ENCODE measurements at places on chromosomes 2 and 18.
A peak's percentile ranks its signal among the peaks of the same experiment; 100 is the strongest.

DNA sequence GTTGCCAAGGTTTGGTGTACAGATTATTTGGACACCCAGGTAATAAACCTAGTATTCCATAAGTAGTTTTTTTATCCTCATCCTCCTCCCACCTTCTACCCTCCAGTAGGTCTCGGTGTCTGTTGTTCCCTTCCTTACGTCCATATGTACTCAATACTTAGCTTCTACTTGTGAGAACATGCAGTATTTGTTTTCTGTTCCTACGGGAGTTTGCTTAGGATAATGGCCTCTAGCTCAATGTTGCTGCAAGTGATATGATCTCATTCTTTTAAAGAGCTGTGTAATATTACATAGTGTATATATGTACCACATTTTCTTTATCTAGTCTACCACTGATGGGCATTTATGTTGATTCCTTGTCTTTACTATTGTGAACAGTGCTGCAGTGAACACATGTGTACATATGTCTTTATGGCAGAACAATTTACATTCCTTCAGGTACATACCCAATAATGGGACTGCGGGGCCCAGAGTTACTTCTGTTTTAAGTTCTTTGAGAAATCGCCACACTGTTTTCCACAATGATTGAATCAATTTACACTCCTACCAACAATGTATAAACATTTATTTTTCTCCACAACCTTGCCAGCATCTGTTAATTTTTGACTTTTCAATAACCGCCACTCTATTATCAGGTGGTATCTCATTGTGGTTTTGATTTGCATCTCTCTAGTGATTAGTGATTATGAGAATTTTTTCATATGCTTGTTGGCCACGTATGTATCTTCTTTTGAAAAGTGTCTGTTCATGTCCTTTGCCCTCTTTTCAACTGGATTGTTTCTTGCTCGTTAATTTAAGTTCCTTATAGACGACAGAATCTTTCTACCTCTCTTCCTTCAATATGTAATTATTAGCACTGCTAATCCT is 88.0 kb downstream of the MEMO1 start:
- no peak for DNase-seq

DNA sequence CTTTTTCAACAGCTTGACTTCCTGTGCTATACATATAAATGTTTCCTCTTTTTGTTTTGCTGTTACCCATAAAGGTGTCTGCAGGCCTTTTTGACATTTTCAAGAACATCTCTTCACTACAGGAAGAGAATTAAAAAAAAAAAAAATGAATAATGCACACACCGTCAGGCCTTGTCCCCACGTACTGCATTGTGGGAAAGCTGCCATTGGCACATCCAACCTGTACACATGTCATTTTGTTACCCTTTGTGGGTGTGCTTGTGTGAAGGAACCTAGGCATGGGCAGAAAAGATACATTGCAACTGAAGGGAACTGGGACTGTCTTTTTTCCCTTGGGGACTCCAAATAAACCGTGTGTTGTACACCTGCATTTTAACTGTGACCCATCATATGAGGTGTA is 16.8 kb upstream of the TMEM37 start:
- DNase-seq, result no peak

DNA sequence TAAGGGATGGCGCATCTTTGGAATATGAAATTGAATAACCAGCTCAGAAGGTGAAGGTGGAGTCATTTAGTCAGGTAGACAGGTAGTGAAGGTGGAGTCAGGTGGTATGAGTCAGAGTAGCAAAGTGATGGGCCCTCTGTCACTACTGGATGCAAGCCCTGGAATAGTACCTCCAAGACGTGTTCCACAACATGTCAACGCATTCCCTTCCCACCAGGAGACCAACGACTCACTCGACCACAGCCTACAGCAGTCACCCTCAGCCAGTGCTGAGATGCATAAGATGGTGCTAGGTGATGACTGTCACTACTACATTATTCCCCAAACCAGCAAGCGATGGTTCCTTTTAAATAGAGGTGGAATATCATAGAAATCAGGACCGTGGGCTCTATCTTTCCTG is 6.8 kb downstream of the CPLX4 start:
- DNase-seq, result no peak

DNA sequence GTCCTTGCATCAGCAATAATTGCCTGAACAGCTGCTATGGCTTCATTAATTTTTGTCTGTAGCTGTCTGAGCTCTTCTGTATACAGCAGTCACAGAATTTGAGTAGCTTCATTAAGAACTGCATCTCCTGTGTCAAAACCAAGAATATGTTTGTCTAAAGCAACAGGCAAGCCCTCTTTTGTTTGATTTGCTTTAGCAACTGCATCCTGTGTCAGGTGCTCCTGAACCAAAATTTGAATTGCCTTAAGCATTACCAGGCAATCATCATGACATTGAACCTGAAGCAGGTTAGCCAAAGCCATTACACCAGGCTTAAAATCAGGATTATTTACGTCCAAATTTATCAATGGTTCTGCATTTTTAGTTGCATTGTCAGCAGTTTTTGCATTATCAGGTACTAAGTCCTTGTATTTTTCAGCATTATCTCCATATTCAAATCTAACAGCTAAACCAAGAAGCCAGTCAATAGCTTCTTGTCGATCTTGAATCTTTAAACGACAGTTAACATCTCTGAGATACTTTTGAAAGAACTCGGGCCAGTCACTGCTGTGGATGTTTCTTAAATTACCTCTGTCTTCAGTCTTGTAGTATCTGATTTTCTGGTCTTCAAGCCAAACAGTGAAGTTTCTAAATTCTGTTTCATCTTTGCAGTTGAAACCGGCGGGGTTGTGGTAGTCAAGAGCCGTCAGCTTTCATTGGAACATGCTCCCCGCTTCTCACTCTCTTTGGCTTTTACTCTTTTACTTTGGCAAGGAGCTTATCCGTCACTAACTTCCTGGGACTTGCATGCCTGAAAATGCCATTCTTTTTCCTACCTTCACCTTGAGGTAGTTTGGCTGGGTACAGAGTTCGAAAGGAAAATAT is 42.2 kb downstream of the MERTK start:
- DNase-seq, result no peak

GRCh38 chr2:120209427-120210269 is 13.6 kb downstream of the TMEM185B start:
- no peak for DNase-seq

- DNase-seq, result no peak
These were observed 282.3 kb downstream of the SOX11 start for GRCh38 chr2:5974477-5974876.

GRCh38 chr2:234772733-234773060 is 179.1 kb upstream of the SH3BP4 start:
- no peak for DNase-seq

DNA sequence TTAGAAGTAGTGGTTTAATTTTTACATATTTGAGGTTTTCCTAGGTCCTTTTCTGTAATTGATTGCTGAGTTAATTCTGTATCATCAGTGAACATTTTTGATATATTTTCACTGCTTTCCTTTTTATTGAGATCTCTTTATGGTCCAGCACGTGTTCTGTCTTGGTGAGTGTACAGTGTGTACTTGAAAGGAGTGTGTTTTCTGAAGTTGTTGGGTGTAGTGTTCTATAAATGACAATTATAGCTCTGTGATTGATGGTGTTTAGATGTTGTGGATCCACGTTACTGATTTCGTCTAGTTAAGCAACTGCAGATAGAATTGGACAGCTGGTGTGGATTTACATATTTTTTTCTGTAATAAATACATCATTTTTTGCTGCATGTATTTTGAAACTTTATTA is 32.7 kb downstream of the AGFG1 start:
- DNase-seq, result no peak

GRCh38 chr2:32838418-32838817 is 108.3 kb upstream of the LTBP1 start:
- DNase-seq, result no peak

- no peak for DNase-seq
These were observed 3.4 kb downstream of the FANCL start for GRCh38 chr2:58237741-58238140.

DNA sequence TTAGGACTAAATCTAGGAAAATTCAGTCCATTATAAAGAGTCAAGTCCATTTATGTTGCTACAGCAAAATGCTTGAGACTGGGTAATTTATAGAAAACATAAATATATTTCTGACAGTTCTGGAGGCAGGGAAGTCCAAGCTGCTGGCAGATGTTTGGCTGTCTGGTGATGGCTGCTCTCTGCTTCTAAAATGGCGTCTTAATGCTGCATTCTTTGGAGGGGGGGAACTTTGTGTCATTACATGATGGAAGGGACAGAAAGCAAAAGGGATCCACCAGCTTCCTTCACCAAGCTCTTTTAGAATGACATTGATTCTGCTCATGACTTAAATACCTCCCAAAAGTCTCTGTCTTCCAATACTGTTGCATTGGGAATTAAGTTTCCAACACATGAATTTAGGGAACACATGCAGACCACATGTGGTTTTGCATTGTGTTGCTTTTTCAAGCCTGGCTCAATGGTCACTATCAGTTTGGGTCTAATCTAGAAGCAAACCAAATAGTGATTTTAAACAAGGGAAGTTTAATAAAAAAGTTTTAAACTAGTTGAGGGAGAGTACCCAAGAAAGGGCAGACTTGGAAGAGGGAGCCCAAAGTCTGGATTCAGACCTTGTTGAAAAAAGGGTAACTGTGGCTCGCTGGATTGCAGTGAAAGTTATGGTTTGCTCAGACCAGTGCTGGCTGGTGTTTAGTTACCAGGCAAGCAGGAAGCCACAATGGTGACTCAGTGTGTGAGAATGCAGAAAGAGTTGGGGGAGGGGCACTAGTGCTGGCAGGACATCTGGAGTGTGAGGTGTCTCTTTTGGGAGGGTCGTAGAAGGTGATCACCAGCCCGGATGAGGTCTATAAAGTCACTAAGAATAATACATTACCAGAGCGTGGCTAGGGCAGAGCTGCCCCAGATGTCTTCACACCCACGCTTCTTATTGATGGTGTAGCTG is 30.8 kb downstream of the C18orf54 start:
- no peak for DNase-seq

- DNase-seq, result no peak
These were observed 155.5 kb upstream of the SMAD2 start for GRCh38 chr18:48085781-48086487.

DNA sequence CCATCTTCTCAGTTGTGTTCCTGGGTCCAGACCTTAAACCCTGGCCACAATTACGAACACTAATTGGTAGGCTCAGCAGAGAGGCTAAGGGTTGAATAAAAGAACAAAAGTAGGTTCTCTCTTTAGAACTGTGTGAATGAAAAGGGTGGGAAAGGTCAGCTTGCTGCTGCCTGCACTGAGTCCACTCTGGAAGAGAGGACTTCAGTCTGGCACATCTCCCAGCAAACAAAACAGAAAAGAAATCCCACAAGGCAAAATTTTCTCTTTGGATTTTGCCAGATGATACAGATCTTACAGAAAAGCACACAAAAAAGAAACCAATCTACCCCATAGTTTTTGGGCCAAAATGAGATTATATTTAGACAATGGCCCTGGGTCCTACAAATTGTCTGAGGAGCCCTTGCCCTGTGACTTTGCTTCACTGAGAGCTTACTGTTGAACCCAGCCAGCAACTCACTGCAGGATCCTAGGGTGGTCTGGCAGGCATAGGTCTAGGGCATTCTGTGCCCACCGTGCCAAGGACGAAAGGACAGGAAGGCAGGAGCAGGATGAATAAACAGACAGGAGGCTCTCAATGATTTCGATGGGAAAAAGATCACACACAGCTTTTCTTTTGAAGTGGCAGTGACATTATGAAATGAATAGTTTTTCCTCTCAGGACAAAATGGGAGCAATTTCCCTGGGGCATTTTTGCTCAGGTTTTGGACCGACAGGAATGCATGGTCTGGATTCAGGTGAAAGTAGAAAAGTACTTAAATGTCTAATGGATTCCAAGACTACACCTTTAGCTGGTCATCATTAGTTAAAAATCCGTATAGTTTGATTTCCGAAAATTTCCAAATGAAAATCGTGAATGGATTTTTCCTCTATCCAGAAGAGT is 68.4 kb upstream of the STAM2 start:
- DNase-seq, result no peak

- peak; percentile 2 for DNase-seq
These were observed 336.4 kb upstream of the FSHR start for GRCh38 chr2:49490710-49491109.

- no peak for DNase-seq
These were observed 256.6 kb upstream of the RASGRP3 start for GRCh38 chr2:33219850-33220275.

GRCh38 chr2:191012845-191013681 is 908 bp downstream of the STAT1 start:
- DNase-seq, result no peak

GRCh38 chr2:236646441-236646840 is 76.8 kb downstream of the ACKR3 start:
- DNase-seq, result no peak

DNA sequence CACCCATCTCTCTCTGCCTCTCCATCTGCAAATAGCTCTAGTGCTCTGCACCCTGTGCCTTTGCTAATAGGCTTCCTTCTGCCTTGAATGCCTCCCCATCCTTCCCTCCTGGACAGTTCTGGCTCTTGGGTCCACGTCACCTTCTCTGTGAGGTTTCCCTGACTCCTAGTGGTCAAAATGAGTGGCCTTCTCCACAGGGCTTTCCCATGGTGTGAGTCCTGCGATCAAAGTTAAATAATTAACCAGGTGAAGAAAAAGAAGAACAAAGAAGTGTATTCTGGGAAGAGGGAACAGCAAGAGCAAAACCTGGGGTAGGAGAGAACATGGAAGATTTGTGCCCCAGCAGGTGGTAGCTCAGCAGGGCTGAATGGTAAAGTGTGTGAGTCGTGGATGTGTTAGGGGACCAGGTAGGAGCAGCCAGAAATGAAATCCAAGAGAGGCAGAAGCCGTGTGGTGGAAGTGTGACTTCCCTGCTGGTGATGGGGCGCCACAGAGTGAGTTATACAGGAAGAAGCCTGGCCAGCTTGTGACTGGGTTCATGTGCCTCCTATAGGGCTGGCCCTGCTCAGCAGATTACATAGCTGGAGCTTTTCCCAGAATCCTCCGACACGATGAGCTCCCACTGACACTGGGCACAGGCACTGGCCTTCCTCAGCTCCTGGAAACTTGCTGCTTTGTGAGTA is 93.8 kb upstream of the LDAH start:
- no peak for DNase-seq

DNA sequence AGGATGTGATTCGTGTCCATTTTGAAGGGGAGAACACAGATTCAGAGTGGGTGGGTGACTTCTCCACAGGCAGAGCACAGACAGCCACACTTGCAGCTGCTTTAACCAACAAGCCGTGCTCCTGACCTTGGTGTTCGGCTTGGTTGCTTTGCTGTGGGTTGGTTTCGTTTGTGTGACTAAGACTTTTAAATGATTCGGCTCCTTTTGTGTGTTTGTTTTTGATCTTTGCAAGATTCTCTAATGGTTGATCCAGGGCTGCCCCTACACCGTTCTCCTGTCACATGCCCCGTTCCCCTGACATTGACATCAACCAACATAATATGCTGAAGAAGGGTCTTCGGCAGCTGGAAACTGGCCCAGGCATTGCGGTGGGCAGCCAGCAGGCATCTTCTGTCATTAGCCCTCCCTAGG is 95.9 kb upstream of the MBOAT2 start:
- no peak for DNase-seq

DNA sequence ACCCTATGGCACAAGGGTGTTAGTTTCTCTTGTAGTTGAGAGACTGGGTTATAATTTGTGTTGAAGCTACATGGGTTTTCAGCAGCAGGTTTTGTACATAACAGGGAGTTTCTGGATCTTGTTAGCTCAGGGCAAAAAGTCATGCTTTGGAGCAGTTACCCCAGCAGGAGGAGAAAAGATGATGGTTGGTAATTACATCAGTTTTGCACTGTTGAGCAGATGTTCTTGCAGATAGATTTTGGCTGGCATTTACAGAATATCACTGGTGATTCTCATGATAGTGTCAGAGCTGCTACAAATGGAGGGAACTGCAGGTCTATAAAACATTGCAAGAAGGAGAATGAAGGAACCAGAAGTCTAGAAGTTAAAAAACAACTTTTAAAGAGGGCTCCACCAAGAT is 215.2 kb upstream of the ATP5MC3 start:
- DNase-seq, result no peak
